ENCODE measurements at places on chromosomes 7 and 10.

DNA sequence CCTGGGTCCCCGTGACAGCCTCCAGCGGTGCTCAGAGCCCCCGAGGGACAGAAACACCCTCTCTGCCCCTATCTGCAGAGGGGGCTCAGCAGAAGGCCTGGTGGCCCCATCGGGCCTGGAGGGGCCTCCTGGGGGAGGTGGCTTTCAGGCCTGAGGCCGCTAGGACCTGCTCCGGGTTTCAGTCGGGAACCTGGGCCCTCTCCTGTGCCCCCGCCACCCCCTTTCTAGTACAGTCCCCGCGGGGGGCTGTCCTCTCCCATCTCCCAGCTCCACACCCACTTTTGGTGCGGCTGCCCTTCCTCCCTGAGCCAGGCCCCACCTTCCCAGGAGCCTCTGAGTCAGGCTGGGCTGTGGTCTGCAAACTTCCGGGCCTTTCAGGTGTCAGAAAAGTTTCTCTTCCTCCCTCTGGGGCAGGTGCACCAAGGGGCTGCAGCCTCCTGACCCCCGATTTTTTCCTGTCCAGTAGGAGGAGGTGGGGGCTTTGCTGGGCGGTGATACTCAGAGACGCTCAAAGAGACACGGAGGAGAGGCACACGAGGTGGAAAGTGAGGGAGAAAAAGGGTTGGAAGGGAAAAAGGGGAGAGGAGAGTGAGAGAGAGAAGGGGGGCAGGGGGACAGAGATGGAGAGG is 692 bp downstream of the CARD11 start:
- no peak for DNase-seq

- no peak for DNase-seq
Observed at GRCh38 chr7:2087744-2088143, 145.0 kb downstream of the MAD1L1 start.

GRCh38 chr7:93715234-93715633 is 140.7 kb upstream of the CALCR start:
- peak; percentile 23 for DNase-seq

DNA sequence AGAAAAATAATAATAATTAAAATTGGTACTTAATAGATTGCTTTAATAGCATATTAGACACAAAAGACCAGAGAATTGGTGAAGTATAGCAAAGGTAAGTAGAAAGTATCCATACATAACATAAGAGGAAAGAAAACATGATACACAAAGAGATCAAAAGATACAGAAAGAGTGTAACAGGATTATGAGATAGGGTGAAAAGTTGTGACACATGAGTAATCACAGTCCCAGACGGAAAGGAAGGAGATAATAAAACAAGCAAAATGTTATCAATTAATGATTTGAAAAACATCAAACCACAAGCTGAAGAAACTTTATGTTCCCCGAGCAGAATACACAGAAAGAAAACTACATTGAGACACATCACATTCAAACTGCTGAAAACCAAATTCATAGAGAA is 10.5 kb downstream of the TCAF1 start:
- peak; percentile 35 for DNase-seq

DNA sequence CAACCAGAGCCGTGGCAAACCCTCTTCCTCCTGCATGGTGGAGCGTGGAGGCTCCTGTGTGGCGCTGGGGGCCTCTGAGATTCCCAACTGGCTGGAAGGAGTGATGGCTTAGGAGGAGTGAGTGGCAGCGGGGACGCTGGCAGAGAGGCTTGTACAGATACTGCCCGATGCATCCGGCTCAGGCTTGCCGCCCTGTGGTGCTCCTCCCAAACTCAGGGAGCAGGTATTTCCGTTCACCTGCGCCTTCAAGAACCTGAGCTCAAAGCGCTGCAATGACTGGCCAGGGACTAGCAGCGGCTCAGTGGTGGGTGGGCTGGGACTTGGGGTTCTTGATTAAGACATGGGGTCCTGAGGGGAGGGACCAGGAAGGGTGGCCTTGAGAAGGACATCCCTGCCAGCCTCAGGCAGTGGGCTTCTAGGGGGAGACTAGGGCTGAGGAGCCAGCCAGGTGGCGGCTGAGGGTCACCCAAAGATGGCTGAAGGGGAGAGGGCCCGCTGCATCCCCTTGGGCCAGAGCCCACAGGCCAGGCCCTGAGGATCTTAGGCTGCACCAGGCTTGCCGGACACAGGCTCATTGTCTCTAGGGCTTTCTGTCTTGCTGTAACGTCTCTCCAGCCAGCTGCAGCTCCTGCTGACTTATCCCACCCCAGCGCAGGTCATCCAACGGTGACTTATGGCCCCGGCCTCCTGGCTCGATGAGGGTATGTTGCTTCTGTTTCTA is 3.2 kb downstream of the ZNF775 start:
- no peak for DNase-seq

DNA sequence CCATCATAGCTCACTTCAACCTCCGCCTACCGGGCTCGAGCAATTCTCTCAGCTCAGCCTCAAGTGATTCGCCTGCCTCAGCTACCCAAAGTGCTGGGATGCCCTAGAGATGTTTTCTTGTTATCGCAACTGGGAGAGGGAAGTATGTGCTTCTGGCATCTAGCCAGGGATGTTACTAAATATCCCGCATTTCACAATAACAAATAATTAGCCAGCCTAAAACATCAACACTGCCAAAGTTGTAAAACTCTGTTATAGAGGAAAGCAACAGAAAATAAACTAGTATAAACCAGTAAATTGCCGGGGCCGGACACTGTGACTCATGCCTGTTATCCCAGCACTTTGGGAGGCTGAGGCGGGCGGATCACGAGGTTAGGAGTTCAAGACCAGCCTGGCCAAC is 7.2 kb downstream of the INA start:
- no peak for DNase-seq

- DNase-seq: peak; percentile 21
Observed at GRCh38 chr7:155669717-155670505, 25.4 kb downstream of the RBM33 start.

- DNase-seq: no peak
Observed at GRCh38 chr10:132627666-132628531, 90.3 kb downstream of the INPP5A start.
